Stimulated activated CD4-positive, alpha-beta T cell treated with anti-CD3 and anti-CD28 coated beads, Interleukin-1b, Interleukin-23, amount 100 ng/mL, for 1 hour (primary cell): ENCODE measurements at places on chromosomes 2 and 18.

- no peak for DNase-seq
Observed at GRCh38 chr2:10935366-10935918, 23.7 kb downstream of the KCNF1 start.

DNA sequence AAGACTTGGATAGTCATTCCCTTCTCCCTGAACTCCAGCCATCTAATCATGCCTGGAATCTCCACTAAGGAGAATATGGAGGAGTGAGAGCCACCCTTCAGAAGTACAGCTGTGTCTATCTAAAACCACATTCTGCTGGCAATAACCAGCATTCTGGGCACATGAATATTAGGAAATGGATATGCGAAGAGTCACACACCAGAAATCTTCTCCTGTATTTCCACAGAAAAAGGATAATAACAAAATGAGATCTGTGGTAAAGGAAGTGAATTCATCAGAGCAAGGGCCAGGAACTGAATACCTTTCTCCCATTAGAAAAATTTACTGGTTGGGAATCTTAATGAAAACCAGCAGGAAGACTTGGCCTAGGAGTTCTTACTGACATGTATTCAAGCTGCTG lies 218.8 kb downstream of the SCG2 start:
- DNase-seq, result no peak

GRCh38 chr2:137689549-137689948 lies 274.7 kb upstream of the HNMT start:
- DNase-seq, result no peak

DNA sequence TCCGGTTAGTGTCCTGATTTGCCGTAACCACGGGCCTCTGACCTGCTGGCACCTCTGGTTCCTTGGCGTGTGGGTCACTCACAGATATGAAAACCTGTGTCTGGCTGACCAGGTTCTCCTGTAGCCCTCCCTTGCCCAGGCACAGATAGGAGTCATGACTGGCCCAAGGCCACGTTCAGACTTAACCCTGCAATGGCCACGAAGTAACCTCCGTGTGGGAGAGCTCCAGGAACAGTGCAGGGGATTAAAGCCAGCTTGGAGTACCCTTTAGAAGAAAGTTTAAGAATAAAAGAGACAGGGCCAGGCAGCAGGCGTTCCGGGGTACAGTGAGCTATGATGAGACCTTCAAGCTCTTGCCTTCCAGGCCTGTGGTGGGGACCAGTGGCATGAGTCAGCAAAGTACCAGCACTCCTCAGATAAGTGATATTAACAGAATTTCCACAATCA lies 25.5 kb downstream of the CENPO start:
- no peak for DNase-seq

- no peak for DNase-seq
Observed at GRCh38 chr2:109715313-109715805, 78.7 kb upstream of the RGPD5 start.

- DNase-seq, result no peak
Observed at GRCh38 chr2:240614391-240614790, 10.9 kb upstream of the GPR35 start.
